A549 treated with AZD2906 at 1 μM for 4 hours (cell line): ENCODE measurements at places on chromosomes 6 and 20. TPM values are rescaled to one million over a fixed set of nuclear protein-coding genes. Genes with fewer than 3 reads are reported as not detected.

RBM39 gene
- total RNA-seq = 179 to 221 TPM (median 197 TPM) in 5 replicates

COL19A1 gene
- not detected in 5 replicates for total RNA-seq

KLHDC3 gene
- total RNA-seq = 26.2 to 31.1 TPM (median 27.7 TPM) in 5 replicates

ANKRD66 gene
- not detected in 5 replicates for total RNA-seq

SLC12A5 gene
- total RNA-seq = 10.9 to 19.3 TPM (median 13.7 TPM) in 5 replicates

BANF2 gene
- total RNA-seq = not detected in 5 replicates

KIAA1755 gene
- 0.13 to 0.22 TPM (median 0.17 TPM) in 5 replicates for total RNA-seq

TP53RK gene
- total RNA-seq = 11.9 to 13.7 TPM (median 13.0 TPM) in 5 replicates

CD93 gene
- total RNA-seq = 0.01 TPM in 2 of 5 replicates, not detected in the others

TNFRSF21 gene
- total RNA-seq = 11.7 to 14.9 TPM (median 13.3 TPM) in 5 replicates

POPDC3 gene
- total RNA-seq = 19.8 to 23.7 TPM (median 22.1 TPM) in 5 replicates

SLC22A3 gene
- total RNA-seq = 51.7 to 57.9 TPM (median 53.1 TPM) in 5 replicates

ADGRF5 gene
- 0.01 to 0.10 TPM in 2 of 5 replicates, not detected in the others for total RNA-seq

MUCL3 gene
- 0.09 to 0.17 TPM (median 0.10 TPM) in 5 replicates for total RNA-seq

CD109 gene
- total RNA-seq = 45.5 to 70.4 TPM (median 63.8 TPM) in 5 replicates

C6orf52 gene
- total RNA-seq = 1.1 to 2.4 TPM (median 1.9 TPM) in 5 replicates

CUL9 gene
- total RNA-seq = 5.8 to 9.8 TPM (median 8.5 TPM) in 5 replicates

HTR1B gene
- total RNA-seq = 0.12 to 0.22 TPM (median 0.21 TPM) in 5 replicates

VWA7 gene
- total RNA-seq = 1.3 to 1.9 TPM (median 1.5 TPM) in 5 replicates

ASIP gene
- total RNA-seq = 0.18 TPM in 1 of 5 replicates, not detected in the others

AIG1 gene
- total RNA-seq = 23.9 to 26.6 TPM (median 24.6 TPM) in 5 replicates

ENPP3 gene
- not detected in 5 replicates for total RNA-seq

MEI4 gene
- total RNA-seq = not detected in 5 replicates

OR2H1 gene
- not detected in 5 replicates for total RNA-seq

TMEM200A gene
- total RNA-seq = 0.01 to 0.08 TPM (median 0.05 TPM) in 5 replicates

SNRNP48 gene
- total RNA-seq = 8.3 to 10.0 TPM (median 9.0 TPM) in 5 replicates

KCNK16 gene
- not detected in 5 replicates for total RNA-seq

AKAP12 gene
- 120 to 196 TPM (median 153 TPM) in 5 replicates for total RNA-seq

TUBB1 gene
- total RNA-seq = 0.02 to 0.03 TPM (median 0.03 TPM) in 4 of 5 replicates, not detected in the other

PPP1R3G gene
- total RNA-seq = 1.9 to 2.6 TPM (median 2.2 TPM) in 5 replicates

MAP3K5 gene
- total RNA-seq = 2.0 to 2.2 TPM (median 2.0 TPM) in 5 replicates

C20orf141 gene
- total RNA-seq = 0.23 to 0.49 TPM (median 0.31 TPM) in 4 of 5 replicates, not detected in the other

EYS gene
- total RNA-seq = 0.02 to 0.11 TPM (median 0.10 TPM) in 4 of 5 replicates, not detected in the other

BPIFB1 gene
- total RNA-seq = 0.03 to 0.15 TPM (median 0.07 TPM) in 5 replicates

ZC2HC1B gene
- not detected in 5 replicates for total RNA-seq

HCRTR2 gene
- total RNA-seq = not detected in 5 replicates

MLN gene
- total RNA-seq = not detected in 5 replicates

TUBB gene
- total RNA-seq = 793 to 945 TPM (median 901 TPM) in 5 replicates

BPI gene
- total RNA-seq = not detected in 5 replicates

SSTR4 gene
- total RNA-seq = 0.43 to 0.96 TPM (median 0.79 TPM) in 5 replicates

NMBR gene
- total RNA-seq = not detected in 5 replicates

CYP39A1 gene
- 0.03 to 0.07 TPM in 2 of 5 replicates, not detected in the others for total RNA-seq

RAET1E gene
- 1.6 to 3.6 TPM (median 2.8 TPM) in 5 replicates for total RNA-seq

UNC93A gene
- total RNA-seq = not detected in 5 replicates

SCUBE3 gene
- 0.04 to 0.06 TPM (median 0.05 TPM) in 5 replicates for total RNA-seq

TUBB2B gene
- 14.7 to 16.0 TPM (median 15.4 TPM) in 5 replicates for total RNA-seq

PRRT1 gene
- 0.47 to 0.82 TPM (median 0.61 TPM) in 5 replicates for total RNA-seq

PARD6B gene
- total RNA-seq = 3.4 to 4.4 TPM (median 3.8 TPM) in 5 replicates
